ENCODE measurements at places on chromosomes 7 and 10. TPM values are rescaled to one million over a fixed set of nuclear protein-coding genes. Genes with fewer than 3 reads are reported as not detected.

DNA sequence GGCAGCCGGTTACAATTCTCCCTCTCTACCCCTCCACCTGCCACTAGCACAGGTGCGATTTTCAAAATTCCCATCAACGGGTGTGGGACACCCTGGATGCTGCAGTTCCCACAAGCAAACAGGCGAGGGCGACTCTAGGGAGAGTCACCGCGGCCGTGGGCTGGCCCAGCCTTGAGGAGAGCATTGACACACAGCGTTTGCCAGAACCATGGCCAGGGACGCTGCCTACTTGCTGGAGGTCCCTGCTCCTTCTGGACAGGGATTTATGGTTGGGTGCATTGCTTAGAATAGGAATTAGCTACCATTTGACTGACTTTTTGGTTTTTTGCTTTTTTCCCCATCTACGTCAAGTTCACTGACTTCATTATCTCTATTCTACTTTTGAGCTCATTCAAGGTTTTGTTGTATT lies 19.0 kb upstream of the CLDN4 start:
- peak; percentile 75 for DNase-seq

- DNase-seq: no peak
Measured at GRCh38 chr7:136266457-136266856, 289.3 kb upstream of the MTPN start.

DNA sequence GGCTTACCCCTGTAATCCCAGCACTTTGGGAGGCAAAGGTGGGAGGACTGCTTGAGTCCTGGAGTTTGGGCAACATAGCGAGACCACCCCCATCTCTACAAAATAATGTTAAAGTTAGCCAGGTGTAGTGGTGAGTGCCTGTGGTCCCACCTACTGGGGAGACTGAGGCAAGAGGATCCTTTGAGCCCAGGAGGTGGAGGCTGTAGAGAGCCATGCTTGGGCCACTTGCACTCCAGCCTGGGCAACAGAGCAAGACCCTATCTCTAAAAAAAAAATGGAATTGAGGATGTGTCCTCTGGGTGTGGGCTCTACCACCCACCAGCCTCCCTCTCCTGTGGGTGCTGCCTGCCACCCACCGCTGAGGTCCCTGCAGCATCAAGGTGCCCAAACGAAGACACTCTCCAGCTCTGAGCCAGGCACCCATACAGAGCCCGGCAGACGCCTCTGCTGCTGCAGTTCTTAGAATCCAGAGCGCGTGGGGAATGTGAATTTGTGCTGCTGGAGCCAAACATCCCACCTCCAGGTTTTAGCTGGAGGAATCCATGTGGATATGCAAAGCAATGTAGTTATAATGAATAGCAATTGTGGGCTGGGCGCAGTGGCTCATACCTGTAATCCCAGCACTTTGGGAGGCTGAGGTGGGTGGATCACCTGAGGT lies 176.0 kb upstream of the TNRC18 start:
- no peak for DNase-seq

- no peak for DNase-seq
Measured at GRCh38 chr7:29977886-29978651, 11.5 kb downstream of the SCRN1 start.

The HABP2 gene
- not detected for total RNA-seq

The DMBT1 gene
- total RNA-seq: 0.08 TPM

Data from cardiac septum (tissue), 1 donor.